ENCODE measurements at places on chromosomes 16 and 17.

GRCh38 chr16:57878586-57878985, 76.3 kb upstream of the KIFC3 start:
- no peak for DNase-seq

- DNase-seq: no peak
Observed at GRCh38 chr17:18176176-18176575, 7.5 kb upstream of the ALKBH5 start.

DNA sequence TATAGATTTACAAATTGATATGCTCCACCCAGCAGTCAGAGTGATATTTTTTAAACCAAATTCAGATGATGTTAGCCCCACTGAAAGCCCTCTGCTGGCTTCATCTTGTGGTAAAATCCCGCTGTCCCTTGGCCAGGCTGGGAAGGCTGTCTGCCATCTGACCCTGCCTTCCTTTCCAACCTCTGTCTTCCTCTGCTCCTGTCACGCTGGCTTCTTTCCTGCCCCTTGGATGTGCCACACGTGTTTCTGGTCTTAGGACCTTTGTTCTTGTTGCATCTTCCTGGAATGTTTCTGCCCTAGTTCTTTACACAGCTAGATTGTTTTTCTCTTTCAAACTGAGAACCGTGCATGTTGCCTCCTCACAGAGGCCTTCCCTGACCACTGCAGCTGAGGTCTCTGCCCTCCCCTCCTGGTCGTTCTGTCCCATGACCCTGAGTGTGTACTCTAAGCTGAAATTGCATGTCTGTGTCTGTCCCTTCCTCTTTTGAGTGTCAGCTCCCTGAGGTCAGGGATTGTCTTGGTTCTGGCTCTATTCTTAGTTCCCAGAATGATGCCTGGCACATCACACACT, 11.4 kb downstream of the NT5M start:
- no peak for DNase-seq

- DNase-seq: no peak
Observed at GRCh38 chr17:40099619-40100418, 570 bp downstream of the NR1D1 start.

- no peak for DNase-seq
Observed at GRCh38 chr17:77312061-77312701, 171.4 kb downstream of the SEC14L1 start.

DNA sequence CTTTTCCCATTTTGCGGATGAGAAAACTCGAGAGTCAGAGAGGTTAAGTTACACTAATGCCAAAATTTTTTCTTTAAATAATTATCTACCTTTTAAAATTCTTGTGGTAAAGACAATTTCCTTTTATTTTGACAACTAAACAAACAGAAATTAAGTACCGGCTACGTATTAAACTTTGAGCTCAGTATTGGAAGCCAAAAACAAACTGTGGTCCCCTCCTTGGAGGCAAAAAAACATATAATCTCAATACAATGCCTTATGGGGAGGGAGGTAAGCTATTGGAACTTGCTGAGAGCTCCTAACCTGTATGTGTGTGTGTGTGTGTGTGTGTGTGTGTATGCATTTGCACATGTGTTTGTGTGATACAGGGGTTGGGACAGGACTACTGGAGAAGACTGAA, 2.2 kb downstream of the KRTAP2-4 start:
- no peak for DNase-seq

DNA sequence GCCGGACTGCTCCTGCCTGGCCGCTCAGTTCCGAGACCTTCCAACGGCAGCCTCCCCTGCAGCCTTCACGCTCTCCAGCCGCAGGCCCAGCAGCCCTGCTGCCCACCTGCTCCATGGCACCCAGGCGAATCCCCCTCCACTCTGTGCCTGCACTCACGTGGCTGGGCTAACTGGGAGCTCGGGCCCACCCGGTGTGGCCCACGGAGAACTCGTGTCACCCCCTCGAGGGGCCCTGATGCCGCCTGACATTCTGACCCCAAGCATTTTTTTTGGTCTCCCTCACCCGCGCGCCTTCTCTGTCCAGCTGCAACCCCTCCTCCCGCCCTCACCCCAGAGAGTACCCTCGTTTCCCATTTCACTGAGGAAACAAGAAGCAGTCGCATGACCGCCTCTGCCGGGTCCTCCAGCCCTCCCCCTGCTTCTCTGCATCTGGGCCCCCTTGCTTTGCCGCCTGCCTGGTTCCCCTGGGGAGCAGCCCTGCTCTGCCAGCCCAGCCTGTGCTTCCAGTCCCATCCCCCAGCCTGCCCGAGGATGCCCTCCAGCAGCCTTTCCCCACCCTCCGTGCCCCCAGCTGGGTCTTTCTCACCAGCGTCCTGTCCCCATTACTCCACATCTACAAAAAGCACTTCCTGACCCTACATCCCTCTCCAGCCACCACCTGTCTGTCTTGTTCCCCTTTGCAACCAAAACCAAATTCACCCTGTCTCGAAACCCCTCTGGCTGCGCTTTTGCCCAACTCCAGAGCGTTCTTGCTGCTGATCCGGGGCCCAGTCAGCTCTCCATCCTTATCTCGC, 146.4 kb upstream of the CHMP6 start:
- DNase-seq: no peak

DNA sequence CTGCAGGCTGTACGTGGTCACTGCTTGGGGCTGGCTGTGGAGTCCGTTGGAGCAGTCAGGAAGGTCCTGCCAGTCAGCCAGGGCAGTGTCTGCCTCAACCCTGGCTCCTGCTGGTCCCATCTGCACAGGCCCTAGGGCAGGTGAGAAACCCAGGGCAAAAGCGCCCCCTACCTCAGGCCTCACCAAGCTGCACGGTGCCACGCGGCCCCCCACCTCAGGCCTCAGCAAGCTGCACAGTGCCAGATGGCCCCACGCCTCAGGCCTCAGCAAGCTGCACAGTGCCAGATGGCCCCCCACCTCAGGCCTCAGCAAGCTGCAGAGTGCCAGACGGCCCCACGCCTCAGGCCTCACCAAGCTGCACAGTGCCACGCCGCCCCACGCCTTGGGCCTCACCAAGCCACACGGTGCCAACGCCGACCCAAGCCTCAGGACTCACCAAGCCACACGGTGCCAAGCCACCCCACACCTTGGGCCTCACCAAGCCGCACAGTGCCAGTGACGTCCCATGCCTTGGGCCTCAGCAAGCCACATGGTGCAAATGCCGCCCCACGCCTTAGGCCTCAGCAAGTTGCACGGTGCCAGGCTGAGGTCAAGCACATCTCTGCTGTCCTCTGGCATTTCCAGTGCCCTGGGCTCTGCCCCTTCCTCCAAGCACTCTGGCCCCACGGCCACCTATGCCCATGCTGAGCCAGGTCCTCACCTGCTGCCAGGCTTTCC, 5.5 kb downstream of the TMEM204 start:
- DNase-seq: no peak

- DNase-seq: peak; percentile 27
Observed at GRCh38 chr17:58666858-58667267, 25.0 kb downstream of the TEX14 start.

DNA sequence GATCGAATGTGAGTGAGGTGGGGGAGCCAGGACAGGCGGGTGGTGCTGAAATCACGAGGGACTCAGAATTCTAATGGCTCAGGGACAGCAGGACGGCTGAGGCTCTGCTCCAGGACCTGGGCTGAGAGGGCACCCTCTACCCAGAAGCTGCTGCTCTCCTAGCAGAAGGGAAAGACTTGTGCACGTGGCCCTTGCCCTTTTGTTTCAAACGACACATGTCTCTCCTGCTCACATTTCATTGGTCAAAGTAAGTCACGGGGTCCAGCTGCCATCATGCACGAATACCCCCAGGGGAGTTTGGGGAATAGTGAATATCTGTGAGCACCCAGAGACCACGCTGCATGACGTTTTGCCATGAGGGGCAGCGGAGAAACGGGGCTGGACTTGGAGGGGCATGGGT, 73.2 kb downstream of the RTN4RL1 start:
- DNase-seq: no peak

DNA sequence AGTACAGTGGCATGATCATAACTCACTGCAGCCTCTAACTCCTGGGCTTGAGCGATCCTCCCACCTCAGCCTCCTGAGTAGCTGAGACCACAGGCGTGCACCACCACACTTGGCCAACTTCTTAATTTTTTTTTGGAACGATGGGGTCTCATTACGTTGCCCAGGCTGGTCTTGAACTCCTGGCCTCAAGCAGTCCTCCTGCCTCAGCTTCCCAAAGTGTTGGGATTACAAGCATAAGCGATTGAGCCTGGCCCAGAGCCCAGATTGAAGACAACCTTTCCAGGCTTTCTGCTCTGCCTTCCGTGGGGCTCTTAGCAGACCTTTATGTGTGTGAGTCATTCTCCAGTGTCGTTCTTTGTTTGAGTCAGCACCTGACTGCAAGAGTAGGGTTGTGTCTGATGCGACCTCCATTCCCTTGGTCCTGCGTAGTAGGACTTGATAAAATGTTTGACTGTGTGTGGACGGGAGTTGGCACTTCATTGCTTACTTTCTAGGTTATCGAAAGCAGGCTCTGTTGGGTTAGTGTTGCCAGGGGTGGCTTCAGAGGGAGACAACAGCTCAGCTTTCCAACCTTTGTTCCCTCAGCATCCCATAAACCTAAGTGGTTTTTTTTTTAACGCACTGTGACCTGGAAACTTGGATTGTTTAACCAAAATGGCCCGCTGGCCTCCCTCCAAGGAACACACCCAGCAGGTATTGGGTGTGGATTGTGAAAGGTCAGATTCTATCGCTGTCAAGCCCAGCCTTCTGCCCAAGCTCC, 26.4 kb downstream of the EEF2K start:
- no peak for DNase-seq

DNA sequence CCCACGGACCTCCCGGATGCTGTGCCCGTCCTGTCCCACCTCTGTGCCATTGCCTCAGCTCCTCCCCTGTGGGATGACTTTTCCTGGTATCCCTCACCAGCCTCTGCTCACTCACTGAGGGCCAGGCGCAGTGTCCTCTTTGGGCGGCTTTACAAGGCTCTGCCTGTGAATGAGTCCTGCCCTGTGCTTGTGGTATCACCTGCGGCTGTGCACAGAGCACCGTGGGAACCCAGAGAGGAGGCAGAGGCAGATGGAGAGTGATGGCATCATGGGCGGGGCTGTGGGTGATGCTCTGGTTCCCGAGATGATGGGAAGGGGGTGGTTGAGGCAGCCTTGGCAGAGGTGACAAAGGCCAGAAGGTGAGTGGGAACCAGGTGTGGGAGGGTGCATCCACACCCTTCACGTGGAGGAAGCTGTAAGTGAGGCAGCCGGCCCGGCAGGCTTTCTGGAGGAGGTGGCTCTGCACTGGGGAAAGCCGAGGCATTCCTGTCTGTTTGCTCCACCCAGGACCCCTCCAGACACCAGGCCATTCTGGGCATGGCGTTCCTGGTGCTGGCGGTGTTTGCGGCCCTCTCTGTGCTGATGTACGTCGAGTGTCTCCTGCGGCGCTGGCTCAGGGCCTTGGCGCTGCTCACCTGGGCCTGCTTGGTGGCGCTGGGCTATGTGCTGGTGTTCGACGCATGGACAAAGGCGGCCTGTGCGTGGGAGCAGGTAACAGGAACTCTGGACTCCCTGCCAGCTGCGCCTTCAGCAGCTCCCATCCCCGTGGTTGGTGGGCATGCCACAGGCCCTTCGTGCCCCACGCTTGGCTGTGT, 23.8 kb downstream of the ADCY7 start:
- no peak for DNase-seq

- DNase-seq: no peak
Observed at GRCh38 chr16:11254913-11255736, 879 bp downstream of the SOCS1 start.

DNA sequence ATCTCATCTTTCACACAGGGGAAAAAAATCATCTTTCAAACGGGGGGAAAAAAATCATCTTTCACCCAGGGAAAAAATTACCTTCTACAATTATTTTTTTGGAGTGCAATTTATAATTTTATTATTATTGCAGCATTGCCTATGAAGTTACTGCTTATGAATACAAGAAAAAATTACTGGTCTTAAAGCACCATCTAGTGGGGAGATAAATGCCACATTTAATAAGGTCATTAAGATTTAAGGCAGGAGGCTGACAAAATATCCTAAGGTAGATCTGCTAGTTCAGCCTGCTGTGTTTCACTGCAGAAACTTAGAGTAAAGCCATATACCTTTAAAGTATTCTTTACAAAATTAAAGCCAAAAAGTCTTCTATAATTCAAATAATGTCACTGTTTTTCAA, 13.7 kb downstream of the SHCBP1 start:
- DNase-seq: peak; percentile 64

DNA sequence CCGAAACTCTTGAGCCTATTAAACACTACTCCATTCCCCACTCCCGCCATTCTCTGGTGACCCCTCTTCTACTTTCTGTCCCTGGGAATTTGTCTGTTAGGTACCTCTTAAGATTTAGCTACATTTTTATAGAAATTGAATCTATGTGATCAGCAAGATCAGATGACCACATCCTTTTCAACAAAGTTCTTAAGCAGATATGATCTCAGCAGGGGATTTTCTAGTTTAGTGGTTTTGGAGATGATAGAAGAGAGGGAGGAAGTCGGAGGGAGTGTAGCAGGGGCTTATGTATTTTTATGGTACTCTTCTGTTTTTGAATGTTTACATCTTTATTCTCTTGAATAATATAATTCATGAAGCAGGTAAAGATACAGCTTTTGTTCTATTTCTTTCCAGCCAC, 40.8 kb downstream of the RPA1 start:
- no peak for DNase-seq

GRCh38 chr16:23027386-23027785, 121.9 kb downstream of the USP31 start:
- DNase-seq: no peak

DNA sequence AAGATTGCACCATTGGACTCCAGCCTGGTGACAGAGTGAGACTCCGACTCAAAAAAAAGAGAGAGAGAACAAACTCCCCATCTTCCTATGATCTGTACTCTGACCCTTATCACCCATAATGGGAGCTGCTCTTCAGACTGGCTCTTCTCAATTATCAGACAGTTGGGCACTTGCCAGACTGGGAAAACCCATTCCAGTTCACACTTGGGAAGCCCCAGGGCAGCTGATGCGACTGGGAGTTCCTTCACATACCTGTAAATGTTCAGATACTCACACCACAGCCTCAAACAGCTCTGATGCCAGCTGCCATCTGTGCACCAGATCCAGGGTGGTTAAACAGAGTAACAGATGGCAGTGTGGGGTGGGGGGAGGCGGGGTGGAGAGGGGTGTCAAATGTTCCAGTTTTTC, 23.8 kb upstream of the TMEM101 start:
- DNase-seq: no peak

DNA sequence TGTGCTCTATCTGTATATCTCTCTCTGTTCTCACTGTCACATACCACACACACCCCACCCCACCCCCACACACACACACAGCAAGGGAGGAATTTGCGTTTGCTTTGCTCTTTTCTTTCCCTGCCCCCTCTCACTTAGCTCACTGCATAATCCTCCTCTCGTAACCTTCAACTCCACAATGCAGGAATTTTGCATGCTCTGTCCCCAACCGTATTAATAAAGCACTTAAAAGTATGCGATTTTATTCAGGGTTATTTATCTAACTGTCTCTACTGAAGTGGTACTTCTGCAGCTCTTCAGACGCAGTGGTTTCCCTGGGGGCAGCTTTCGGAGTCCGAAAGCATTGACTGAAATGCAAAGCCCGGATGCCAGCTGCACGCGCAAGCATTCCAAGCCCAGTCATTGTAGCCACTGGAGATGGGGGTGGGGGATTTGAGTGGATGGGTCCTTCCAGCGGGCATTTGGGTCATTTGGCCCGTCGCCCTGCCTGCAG, 105.4 kb upstream of the RBFOX1 start:
- no peak for DNase-seq
